ENCODE measurements at places on chromosomes 1 and 21. TPM values are rescaled to one million over a fixed set of nuclear protein-coding genes. Genes with fewer than 3 reads are reported as not detected.

The YTHDF2 gene
- 76.0 TPM for total RNA-seq

The GJA5 gene
- total RNA-seq, result 0.87 TPM

The NFYC gene
- total RNA-seq, result 11.3 TPM

The CD2 gene
- total RNA-seq, result not detected

The BTG3 gene
- total RNA-seq, result 10.9 TPM

The ZNF593OS gene
- not detected for total RNA-seq

The OR2T29 gene
- not detected for total RNA-seq

The ATP1A4 gene
- total RNA-seq, result not detected

The NHLH1 gene
- not detected for total RNA-seq

The ALG14 gene
- total RNA-seq, result 2.0 TPM

All from lung microvascular endothelial cell (primary cell).